ENCODE measurements at places on chromosomes 6 and 20.

- DNase-seq, result no peak
Observed at GRCh38 chr20:13412806-13413445, 191.9 kb downstream of the ISM1 start.

GRCh38 chr20:62235001-62235776 is 3.1 kb upstream of the OSBPL2 start:
- DNase-seq, result no peak

GRCh38 chr20:63639093-63639975 is 12.4 kb upstream of the GMEB2 start:
- DNase-seq, result no peak

DNA sequence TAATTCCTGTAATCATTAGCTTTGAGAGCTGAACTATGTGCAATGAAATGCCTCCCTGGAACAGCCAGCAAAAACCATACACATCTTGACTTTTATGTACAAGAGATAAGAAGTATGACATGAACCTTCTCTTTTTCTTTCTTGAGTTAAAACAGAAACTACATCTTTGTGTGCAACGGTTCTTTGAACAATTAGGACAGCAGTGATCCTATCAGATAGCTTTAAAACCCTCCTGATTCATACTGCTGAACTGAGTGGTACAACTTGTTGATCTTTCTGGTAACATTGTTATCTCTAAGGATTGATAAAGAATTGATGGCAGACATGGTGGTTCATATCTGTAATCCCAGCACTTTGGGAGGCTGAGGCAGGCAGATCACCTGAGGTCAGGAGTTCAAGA is 43.4 kb downstream of the TRAF3IP2 start:
- no peak for DNase-seq

DNA sequence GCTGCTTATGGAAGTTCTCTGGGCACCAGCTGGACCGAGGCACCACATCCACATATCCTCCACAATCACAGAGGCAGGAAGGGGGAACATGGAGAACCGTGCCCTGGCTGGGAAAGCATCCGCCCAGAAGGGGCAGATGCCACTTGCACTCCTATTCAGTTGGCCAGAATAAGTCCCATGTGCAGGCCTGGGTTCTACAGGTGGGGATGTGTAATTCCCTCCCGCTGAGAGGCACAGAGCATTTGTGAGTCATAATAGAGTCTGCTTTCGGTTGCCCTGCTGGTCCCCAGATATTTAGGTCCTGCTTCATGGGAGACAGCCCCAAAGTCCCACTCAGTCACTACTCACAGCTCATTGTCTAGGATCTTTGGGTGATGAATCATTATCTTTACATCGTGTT is 104.0 kb downstream of the PHACTR3 start:
- no peak for DNase-seq

GRCh38 chr6:93293872-93294271 is 125.5 kb downstream of the EPHA7 start:
- no peak for DNase-seq

- no peak for DNase-seq
Observed at GRCh38 chr20:57564951-57565642, 4.2 kb downstream of the PCK1 start.

- no peak for DNase-seq
Observed at GRCh38 chr20:8255945-8256632, 124.0 kb downstream of the PLCB1 start.

DNA sequence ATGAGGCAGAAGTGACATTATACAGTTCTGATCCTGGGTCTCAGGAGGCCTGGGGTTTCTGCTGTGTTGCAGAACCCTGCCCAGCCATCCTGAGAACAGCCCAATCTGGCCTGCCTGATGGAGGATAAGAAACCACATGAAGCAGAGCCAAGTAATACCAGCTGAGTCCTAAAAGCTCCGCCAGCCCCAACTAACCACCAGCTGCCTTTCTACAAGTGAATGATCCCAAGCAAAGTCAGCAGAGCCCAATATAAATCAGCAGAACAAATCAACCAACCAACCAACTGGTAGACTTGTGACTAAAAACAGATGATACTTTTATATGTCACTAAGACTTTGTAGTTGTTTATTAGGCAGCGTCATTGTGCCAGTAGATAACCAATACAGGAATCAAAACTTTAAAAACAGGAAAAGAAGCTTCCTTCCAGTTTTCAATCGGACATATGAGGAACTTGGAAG is 52.1 kb downstream of the SNX5 start:
- DNase-seq, result no peak

GRCh38 chr6:155154158-155154830 is 109.5 kb upstream of the CLDN20 start:
- no peak for DNase-seq

- DNase-seq, result no peak
Observed at GRCh38 chr20:36319356-36320260, 13.5 kb downstream of the DLGAP4 start.

DNA sequence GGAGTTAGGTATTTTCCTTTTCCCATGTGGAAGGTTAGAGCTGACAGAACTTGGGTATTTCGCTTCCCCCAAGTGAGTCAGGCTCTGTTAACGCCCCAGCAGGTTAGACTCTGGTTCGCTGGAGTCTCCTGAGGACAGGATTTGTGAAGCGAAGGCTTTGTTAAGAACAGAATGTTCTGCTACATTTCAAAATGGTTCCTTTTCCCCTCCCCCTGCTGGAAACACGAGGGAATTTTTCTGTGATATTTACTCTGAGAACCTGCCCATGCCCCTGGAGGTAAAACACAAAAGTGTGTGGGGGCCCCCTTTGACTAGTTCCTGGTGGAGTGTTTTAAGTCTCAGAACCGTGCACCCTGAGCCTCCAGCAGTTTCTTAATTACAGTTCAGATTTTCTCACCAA is 731.4 kb upstream of the CITED2 start:
- DNase-seq, result no peak

- DNase-seq, result no peak
Observed at GRCh38 chr6:109295109-109295773, 87.0 kb downstream of the CD164 start.
